ENCODE measurements at places on chromosomes 5 and 9. TPM values are rescaled to one million over a fixed set of nuclear protein-coding genes. Genes with fewer than 3 reads are reported as not detected.
A peak's percentile ranks its signal among the peaks of the same experiment; 100 is the strongest.

The PCDHGB4 gene
- not detected for total RNA-seq

The FOXD4L6 gene
- not detected for total RNA-seq

The CMYA5 gene
- 0.10 TPM for total RNA-seq

The IL9 gene
- not detected for total RNA-seq

The GFI1B gene
- not detected for total RNA-seq

The PCDHA8 gene
- total RNA-seq, result not detected

The KIF27 gene
- 2.3 TPM for total RNA-seq

- H3K36me3 ChIP-seq, result peaks cover 17% of the 10 kb centered on the region
- DNase-seq, result no peak
- peak overlapping the region; percentile 70 for H3K27ac ChIP-seq
- peaks cover 36% of the 10 kb centered on the region for H3K4me1 ChIP-seq
- H3K27me3 ChIP-seq, result no peaks in the 10 kb centered on the region
- peak overlapping the region; percentile 69 for H3K4me3 ChIP-seq
These were observed 80.7 kb downstream of the PTPDC1 start for GRCh38 chr9:94164806-94165549.

- H3K27ac ChIP-seq, result no peak overlapping the region
- H3K36me3 ChIP-seq, result peaks cover 4% of the 10 kb centered on the region
- peaks cover 86% of the 10 kb centered on the region for H3K27me3 ChIP-seq
- no peak overlapping the region for H3K4me3 ChIP-seq
- peaks cover 26% of the 10 kb centered on the region for H3K4me1 ChIP-seq
- DNase-seq, result no peak
These were observed 11.3 kb upstream of the LHX2 start for GRCh38 chr9:124000161-124000783.

DNA sequence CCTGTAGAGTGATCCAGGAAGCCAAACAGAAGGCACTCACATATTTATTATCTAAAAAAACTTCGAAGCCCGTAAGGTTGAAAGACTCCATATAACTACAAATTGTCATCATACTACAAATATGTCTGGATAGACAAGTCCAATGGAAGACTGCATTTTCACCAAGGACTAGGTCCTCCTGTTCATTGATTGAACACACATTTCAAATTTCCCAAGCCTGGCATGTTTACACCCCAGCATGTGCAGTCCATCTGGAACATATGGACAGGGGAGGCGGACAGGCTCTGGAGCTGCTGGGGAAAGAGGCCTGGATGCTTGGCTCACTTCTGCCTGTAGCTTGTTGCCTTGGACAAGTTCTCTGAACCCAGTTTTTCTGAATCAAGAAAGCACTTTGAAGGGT is 378.7 kb downstream of the ENC1 start:
- H3K27ac ChIP-seq, result no peak overlapping the region
- no peak for DNase-seq
- H3K4me1 ChIP-seq, result no peaks in the 10 kb centered on the region

DNA sequence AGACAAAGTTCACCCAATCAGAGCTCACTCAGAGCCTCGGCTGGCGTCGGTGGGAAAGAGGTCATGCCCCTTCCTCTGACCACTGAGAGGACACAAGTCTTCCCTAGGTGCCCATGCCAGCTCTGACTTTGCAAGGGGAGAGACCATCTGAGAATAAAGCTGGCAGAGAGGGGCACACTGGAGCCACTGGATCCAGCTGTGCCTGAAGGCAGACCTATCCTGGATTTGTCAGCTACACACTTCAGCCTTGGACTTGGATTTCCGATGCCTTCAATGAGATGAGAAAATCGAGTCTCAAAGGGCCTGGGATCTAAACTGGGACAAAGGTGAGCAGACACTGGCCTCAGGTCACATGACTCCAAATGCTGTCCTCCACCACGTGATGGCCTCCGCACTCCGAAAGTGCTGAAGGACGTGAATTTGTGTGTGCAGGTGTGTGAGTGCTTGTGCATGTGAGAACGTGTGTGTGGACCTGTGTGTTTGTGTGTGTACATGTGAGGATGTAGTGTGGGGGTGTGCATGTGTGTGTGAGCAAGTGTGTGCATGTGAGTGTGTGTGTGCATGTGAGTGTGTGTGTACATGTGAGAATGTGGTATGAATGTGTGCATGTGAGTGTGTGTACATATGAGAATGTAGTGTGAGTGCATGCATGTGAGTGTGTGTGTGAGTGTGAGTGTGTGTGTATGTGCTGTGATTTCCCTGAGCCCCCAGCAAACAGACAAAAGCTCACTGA is 37.9 kb downstream of the BARX1 start:
- DNase-seq, result no peak
- H3K36me3 ChIP-seq, result no peaks in the 10 kb centered on the region
- no peak overlapping the region for H3K4me3 ChIP-seq
- peaks cover 3% of the 10 kb centered on the region for H3K4me1 ChIP-seq
- no peaks in the 10 kb centered on the region for H3K27me3 ChIP-seq

DNA sequence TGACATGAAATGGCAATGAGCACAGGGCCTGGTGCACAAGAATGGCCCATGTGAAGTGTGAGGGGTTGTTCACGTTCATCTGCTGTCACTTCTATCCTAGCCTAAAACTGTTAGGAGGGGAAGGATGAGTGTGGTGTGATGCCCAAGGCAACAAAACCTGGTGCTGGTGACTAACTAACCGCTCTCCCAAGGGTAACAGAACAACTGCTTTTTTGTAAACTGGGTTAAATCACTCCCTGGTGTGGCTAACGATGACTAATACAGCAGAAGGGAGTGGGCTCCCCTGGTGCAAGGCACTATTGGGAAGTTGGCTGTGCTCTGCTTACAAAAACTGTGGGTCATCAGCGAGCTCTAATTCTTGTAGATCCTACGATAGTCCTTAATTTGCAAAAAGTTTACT is 103.2 kb upstream of the VCAN start:
- no peaks in the 10 kb centered on the region for H3K27me3 ChIP-seq
- no peak overlapping the region for H3K4me3 ChIP-seq
- H3K4me1 ChIP-seq, result no peaks in the 10 kb centered on the region
- DNase-seq, result no peak

GRCh38 chr5:170985486-170985885 is 123.7 kb downstream of the RANBP17 start:
- H3K27ac ChIP-seq, result no peak overlapping the region
- H3K36me3 ChIP-seq, result no peaks in the 10 kb centered on the region
- H3K27me3 ChIP-seq, result no peaks in the 10 kb centered on the region
- H3K4me1 ChIP-seq, result no peaks in the 10 kb centered on the region

DNA sequence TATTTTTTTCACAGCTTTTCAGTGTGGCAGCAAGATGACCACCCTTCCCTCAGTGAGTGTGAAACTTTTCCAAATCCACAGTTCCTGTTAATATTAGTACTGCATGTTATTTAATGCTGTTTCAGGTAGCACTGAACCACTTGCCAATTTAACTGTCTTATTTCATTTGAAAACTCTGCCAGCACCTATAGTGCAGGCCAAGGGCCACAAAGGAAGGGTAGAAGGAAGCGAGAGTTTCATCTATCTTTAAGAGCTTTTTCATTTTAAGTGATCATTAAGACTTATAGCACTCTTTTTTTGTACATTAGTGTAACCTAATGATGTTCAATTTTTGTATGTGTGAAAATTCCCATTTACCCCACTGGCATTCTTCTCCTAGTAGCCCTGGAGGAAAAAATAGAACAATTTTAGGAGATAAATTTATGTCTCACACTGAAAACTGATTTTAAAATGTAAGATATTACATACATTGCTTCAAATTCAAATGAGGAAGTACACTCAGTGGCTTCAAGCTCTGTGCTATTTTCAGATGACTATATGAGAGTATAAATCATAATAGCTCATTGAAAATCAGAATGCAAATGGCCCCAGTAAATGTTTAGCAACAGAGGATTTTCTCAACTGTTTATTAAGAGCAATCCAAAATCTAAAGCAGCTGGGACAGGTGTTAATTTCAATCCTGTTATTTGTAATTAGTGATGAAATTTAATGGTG is 820.5 kb downstream of the PTPRD start:
- no peak overlapping the region for H3K27ac ChIP-seq
- H3K4me3 ChIP-seq, result no peak overlapping the region
- H3K36me3 ChIP-seq, result no peaks in the 10 kb centered on the region
- no peak for DNase-seq

- H3K36me3 ChIP-seq, result no peaks in the 10 kb centered on the region
- no peak overlapping the region for H3K27ac ChIP-seq
- DNase-seq, result no peak
- no peaks in the 10 kb centered on the region for H3K4me1 ChIP-seq
- no peak overlapping the region for H3K4me3 ChIP-seq
- H3K27me3 ChIP-seq, result no peaks in the 10 kb centered on the region
These were observed 861.9 kb downstream of the CDH18 start for GRCh38 chr5:19125956-19126713.

Measured in activated CD4-positive, alpha-beta memory T cell treated with anti-CD3 and anti-CD28 coated beads, Interleukin-2, amount 10 ng/mL, durations not matched to agents 7 days and 5 days (primary cell).